Hematopoietic multipotent progenitor cell treated with erythropoietin and hydrocortisone succinate and interleukin-3 and kit ligand, for 4 days (in vitro differentiated cells): ENCODE measurements at places on chromosomes 7 and 10.

GRCh38 chr10:117486606-117487005, 55.9 kb upstream of the EMX2 start:
- no peak for DNase-seq

- peak; percentile 51 for DNase-seq
These were observed 21.4 kb downstream of the KDM7A start for GRCh38 chr7:140155428-140155827.

- no peak for DNase-seq
These were observed 126.5 kb upstream of the JCAD start for GRCh38 chr10:30185916-30186315.

GRCh38 chr7:18356191-18356645, 139.3 kb upstream of the HDAC9 start:
- DNase-seq, result peak; percentile 75

GRCh38 chr10:95363303-95363912, 72.6 kb upstream of the PDLIM1 start:
- peak; percentile 89 for DNase-seq

- DNase-seq, result no peak
These were observed 65.3 kb upstream of the AQP1 start for GRCh38 chr7:30846378-30846777.

DNA sequence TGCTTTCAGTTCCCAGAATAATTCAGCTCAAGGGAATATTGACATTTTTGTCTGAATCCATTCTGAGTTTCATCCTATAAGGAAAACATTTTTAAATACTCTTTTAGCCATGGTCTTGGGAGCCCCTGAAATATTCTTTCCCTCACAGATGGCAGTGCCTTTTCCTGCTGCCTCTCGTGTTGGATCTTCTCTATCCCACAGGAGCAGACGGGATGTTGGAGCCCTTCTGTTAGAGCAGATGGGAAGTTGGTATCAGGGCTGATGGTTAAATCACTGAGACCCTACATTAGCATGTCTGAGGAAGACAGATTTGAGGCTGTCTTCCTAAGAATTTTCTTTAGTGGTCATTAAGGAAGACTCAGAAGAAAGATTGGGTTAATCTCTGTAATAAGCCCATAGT, 737.8 kb downstream of the LRMDA start:
- DNase-seq, result no peak

- no peak for DNase-seq
These were observed 112.0 kb upstream of the CHST15 start for GRCh38 chr10:124205432-124205831.

- DNase-seq, result peak; percentile 35
These were observed 429.7 kb downstream of the ARL4A start for GRCh38 chr7:13117103-13117502.

- DNase-seq, result no peak
These were observed 17.9 kb upstream of the BAIAP2L1 start for GRCh38 chr7:98418636-98419315.

GRCh38 chr10:69745698-69746097, 56.0 kb upstream of the COL13A1 start:
- no peak for DNase-seq

DNA sequence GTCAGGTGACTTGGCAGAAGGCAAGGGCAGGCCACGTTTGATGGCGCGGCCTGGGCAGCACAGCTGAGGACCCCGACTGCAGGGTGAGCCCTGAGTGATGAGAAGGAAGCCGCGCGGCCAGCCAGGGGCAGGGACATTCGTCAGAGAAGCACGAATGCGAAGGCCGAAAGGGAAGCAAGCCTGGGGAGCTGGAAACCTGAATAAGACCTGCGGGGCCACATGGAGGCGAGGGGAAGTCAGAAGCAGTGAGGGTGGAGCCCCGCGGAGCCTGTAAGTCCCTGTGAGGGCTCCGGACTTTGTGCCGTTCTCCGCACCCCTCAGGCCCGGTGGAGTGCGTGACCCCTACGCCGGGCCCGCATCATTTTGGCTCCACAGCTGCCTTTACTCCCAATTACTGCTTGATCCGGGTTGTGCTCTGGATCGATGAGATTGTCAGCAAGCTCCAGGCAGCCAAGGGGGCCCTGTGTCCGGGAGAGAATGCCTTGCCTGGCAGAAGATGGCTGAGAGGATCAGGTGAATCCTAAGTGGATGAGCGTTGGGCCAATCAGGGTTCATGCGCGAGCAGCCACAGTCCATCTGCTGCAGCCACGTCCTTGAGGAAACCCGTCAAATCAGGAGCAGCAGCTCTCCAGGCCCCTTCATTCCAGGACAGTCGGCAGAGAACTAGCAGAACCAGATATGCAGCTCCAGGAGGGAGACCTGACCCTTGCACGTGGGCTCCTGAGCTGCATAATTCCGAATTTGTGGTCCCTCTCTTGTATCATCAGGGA, 293.3 kb upstream of the SHH start:
- no peak for DNase-seq

DNA sequence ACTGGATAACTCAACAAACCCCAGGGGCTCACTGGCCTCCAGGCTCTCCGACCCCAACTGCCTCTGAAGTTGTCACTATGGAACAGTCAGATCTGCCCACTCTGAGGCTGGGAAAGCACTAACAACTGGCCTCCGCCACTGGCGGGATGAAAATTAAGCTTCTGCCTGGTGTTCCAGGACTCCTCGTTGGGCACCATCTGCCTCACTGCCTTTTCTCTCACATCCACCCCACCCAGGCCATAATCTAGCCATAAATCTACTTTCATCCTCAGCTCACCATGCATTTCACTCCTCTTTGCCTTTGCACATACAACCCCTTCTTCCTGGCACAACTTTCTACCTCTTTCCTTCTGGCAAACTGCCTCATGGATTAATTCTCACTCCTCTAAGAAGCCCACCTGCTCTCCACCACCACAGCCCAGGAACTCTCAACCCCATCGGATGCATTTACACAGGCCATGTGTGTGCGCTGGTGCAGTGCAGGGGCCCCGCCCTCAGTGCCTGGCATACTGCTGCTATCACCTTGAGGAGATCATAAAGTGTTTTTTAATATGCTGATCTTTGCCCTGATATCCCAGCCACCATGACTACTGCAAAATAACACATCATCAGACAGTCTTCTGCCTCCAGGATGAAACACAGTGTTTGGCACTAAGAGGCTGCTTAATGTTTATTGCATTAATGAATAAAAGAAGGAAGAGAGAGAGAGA, 4.0 kb downstream of the CDHR1 start:
- no peak for DNase-seq

DNA sequence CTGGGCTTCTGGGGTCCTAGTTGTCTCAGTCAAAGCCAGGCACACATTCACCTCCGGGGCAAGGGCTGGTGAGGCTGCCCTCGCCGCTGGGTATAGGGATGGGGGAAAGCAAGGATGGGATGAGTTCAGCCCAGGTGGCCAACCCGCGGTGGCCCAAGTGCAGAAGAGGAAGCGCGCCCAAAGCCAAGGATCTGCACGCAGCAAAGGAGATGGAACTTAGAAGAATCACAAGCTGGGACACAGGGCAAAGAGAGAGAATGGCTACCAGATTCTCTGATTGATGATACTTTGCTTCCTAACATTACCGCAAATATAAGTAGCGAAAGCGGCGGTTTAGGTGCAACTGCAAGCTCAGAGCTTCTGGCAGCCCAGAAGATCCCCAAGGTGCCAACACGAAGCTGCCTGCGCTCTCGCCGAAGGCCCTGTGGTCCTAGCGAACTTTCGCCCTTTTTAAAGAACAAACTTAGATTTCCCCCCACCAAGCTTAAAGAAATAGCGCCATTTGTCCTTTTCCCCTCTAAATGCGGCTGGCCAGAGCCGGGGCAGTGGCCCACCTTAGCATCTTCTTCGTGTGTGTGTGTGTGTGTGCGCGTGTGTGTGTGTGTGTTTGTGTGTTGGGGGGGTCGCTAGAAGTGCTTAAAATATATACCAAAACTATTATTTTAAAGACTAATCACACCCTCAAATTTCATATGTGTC, 927 bp upstream of the MKX start:
- peak; percentile 13 for DNase-seq

GRCh38 chr7:18212758-18213157, 185.1 kb upstream of the PRPS1L1 start:
- DNase-seq, result no peak

- no peak for DNase-seq
These were observed 976.0 kb downstream of the DNAJB9 start for GRCh38 chr7:109545686-109546085.

DNA sequence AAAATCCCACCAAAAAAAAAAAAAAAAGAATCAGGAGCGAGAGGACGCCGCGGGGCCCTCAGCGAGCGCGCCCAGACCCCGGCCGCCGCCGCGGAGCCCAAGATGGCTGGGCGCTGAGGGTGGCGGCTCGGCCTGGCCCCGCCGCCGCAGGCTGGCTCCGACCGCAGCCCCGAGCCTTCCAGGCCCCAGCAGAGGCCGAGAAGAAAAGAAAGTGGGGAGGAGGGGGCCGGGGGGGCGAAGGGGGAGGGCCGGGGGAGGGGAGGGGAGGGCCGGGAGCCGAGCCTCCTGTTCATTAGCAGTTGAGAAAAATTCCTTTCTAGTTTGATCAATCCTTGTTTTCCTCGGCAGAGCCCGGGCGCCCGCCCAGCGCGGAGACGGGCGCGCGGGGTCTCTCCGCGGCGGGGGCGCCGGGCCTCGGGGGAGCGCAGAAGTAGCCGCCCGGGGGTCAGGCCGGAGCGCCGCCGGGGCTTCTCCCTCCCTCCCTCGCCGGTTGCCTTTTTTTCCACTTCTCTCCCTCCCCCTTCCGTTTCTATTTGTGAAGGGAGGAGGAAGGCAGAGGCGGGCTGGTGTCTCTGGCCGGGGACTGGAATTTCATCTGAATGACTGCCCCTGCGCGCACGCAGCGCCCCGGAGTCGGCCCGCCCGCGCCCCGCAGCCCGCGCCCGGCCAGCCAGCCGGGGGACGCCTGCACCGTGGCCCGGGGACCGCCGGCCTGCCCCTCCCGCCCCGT, 778 bp upstream of the TRIM8 start:
- DNase-seq, result peak; percentile 91

DNA sequence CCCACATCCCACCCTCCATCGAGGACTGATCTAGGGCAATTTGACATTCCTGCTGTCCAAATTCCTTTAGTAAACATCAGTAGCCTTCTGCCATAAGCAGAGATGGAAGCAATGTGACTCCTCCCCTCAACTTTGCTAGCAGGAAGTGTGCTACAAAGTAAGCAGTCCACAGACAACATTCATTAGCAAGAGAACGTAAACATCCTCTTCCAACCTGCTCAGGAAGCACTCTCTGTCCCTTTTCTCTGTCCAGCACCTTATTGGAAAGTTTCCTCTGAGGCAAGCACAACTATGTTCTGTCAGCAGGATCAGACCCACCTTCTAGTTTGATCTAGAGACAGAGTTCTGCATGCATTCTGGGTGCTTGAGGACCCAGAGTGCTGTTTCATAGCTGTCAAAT, 48.1 kb upstream of the LRGUK start:
- DNase-seq, result no peak

GRCh38 chr7:116227678-116228239, 17.4 kb downstream of the TES start:
- DNase-seq, result no peak

DNA sequence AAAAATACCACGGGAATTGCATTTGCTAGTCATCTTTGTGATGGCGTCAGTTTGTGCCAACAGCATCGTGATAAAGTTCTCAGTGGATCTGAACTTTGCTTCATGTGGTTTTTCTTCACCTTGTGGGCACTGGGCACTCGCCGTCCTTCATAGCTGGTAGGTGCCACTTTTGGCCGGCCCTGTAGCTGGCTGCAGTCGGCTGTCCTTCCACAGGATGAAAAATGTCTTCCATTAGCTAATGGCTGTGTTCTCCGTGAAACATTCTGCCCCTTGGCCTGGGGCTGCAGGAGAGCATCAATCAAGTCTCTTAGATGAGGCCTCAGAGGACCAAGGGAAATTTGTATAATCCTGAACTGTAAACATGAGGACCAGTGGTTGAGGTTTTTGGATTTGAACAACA, 145.3 kb downstream of the DYNC1I1 start:
- no peak for DNase-seq

- no peak for DNase-seq
These were observed 164.8 kb upstream of the PRSS58 start for GRCh38 chr7:142422621-142423020.

- no peak for DNase-seq
These were observed 6.2 kb upstream of the TRIP6 start for GRCh38 chr7:100860702-100861615.

DNA sequence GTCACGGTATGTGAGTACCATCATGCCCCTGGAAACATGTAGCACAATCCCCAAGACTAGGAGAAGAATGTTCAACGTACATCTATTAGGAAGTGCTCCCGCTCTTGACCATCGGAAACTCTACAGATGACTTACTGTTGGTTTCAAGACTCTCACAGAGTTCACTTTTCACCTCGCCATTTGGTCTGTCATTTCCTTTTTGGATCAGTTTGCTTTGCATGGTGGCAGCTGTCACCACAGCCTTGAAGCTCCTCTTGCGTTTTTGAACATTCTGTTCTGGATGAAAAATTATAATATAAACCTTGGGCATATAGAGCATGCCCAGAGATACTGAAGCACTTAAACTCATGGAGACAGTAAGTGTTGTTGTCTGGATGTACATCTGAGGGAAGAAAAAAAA, 806.8 kb downstream of the GRM8 start:
- no peak for DNase-seq

GRCh38 chr7:7913504-7913903, 55.1 kb upstream of the GLCCI1 start:
- no peak for DNase-seq

DNA sequence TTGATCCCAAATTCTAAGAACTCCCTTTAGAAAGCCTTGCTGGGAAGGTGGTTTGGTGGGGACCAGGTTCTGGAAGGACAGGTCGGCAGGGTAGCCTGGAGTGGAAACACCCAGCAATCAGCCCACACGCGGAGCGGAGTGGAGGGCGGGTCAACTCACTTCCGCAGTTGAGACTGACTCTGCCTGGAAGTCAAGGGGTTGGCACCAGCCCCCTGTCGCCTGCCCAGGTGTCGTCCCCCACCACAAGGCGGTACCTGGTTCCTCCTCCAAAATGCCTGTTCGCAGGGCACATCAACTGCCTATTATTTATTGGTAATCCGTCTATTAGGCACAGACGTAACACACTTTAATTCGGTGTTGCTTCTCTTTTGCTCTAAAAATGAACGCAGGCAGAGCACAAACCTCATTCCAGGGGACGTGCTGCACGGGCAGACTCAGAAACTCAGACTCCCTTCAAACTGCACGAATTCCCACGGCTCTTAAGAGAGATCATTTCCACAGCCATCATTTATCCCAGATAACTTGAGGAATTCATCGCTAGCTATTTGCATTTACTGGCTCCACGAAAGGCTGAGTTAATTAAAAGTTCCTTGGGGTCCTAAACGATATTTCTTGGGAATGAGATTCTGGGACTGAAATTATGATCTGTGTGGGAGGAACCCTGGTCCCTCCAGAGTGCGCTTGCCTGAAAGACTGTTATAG, 248.2 kb upstream of the PPP2R2D start:
- no peak for DNase-seq

DNA sequence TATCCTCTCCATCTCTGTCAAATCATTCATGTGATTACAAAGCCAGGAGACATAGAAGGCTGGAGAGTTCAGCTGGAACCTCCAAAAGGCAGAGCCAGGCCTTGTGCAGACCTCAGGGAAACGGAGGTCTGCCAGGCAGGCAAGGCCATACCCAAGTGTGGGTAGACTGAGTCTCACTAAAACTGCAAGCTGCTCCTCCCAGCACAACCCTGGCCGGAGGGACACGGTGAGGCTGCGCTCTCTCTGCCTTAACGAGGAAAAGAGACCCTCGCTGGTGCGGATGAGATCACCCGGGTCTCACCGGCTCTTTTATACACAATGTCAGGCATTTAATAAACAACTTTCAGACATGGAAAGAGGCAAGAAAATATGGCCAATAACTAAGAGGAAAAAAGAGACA, 66.1 kb upstream of the INPP5A start:
- no peak for DNase-seq
